Thymus (tissue), 14 donors: ENCODE measurements at places on chromosomes 1 and 21. TPM values are rescaled to one million over a fixed set of nuclear protein-coding genes. Genes with fewer than 3 reads are reported as not detected.

Gene CCDC190
- total RNA-seq, result under 0.01 TPM

Gene BCAN
- total RNA-seq, result 0.24 TPM

Gene ATAD3C
- total RNA-seq, result 0.24 TPM

Gene GPA33
- total RNA-seq, result 2.3 TPM

Gene SLAMF6
- total RNA-seq, result 11.5 TPM

Gene LRRC38
- total RNA-seq, result 0.19 TPM

Gene SLC30A2
- total RNA-seq, result 0.05 TPM

Gene ARHGEF16
- total RNA-seq, result 1.4 TPM

Gene FALEC
- 0.19 TPM for total RNA-seq

- no peak overlapping the region for H3K27ac ChIP-seq
- no peaks in the 10 kb centered on the region for H3K4me1 ChIP-seq
- DNase-seq, result no peak
- no peak overlapping the region for H3K4me3 ChIP-seq
- H3K36me3 ChIP-seq, result no peaks in the 10 kb centered on the region
Observed at GRCh38 chr1:71618766-71619530, 538.1 kb upstream of the ZRANB2 start.

GRCh38 chr1:95582746-95583145 lies 348.7 kb downstream of the RWDD3 start:
- H3K4me1 ChIP-seq, result no peaks in the 10 kb centered on the region
- no peaks in the 10 kb centered on the region for H3K36me3 ChIP-seq
- no peak overlapping the region for H3K4me3 ChIP-seq
- H3K27ac ChIP-seq, result no peak overlapping the region

DNA sequence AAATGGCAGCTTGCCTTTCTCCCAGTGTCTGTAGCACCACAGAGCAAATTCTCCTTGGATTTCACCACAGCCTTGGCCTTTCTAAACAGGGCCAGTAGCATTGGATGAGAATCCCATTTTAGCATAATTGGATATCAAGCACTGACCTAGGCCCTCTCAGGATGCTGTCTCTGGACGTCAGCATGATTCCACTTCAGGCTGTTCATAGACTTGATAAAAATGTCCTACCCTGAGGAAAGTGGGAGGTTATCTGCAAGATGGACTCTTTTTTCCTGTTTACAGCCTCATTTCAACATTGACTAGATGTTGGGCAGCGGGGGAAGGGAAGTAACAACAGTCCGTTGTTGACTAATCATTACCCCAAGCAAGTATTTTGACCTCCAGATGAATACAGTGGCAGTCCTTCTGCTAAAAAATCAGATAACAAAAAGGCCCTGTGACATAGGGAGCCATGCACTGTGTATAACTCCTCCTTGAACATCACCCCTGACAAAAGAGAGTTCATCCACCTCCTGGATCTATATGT lies 5.2 kb downstream of the NPL start:
- no peak overlapping the region for H3K4me3 ChIP-seq
- no peaks in the 10 kb centered on the region for H3K4me1 ChIP-seq
- no peak overlapping the region for H3K27ac ChIP-seq
- H3K27me3 ChIP-seq, result peaks cover 10% of the 10 kb centered on the region
- DNase-seq, result no peak
- no peaks in the 10 kb centered on the region for H3K36me3 ChIP-seq

DNA sequence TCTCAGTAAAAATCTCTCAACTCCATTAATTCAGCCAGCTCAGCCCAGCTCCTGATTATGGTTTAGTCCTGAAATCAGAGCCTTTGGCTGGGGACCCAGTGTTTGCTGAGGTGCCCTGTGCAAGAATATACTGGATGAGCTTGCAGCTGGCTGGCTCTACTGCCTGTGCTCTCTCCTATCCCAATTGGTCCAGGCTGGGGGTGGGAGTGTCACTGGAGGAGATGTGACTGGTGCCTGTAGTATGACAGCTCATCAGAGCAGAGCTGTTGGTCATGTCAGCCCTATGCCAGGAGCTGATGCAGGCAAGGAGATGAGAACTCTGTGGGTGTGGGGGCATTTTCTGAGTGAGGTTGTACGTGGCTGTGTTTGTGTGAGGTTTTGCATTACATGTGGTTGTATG lies 87.0 kb downstream of the TNR start:
- H3K4me3 ChIP-seq, result no peak overlapping the region
- H3K27me3 ChIP-seq, result no peaks in the 10 kb centered on the region
- H3K4me1 ChIP-seq, result no peaks in the 10 kb centered on the region
- no peak overlapping the region for H3K27ac ChIP-seq

DNA sequence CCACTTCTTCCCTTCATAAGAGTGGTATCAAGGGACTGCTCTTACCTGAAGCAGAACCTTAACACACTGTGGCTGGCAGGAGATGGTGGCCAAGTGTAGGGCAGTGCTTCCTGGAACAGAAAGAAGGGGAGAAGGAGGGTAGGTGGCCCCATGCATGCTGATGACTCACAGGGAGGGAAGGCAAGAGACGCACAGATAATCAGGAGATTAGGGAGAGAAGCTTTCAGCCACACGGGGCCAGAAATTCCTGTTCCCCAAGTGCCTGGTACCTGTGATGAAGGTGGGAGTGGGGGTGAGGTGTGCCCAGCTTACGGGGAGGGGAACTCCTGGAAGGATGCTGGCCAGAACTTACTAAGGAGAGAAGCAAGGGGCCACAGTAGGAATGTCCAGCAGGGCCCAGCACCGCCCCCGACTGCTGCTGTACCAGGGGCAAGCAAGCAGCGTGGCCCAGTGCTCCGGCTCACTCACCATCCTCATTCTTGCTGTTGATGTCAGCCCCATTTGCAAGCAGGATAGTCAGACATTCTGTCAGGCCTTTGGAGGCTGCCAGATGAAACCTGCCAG lies 7.7 kb downstream of the ANKRD35 start:
- no peak overlapping the region for H3K27ac ChIP-seq
- peaks cover 21% of the 10 kb centered on the region for H3K27me3 ChIP-seq
- H3K4me3 ChIP-seq, result no peak overlapping the region
- H3K4me1 ChIP-seq, result no peaks in the 10 kb centered on the region
- H3K36me3 ChIP-seq, result no peaks in the 10 kb centered on the region

DNA sequence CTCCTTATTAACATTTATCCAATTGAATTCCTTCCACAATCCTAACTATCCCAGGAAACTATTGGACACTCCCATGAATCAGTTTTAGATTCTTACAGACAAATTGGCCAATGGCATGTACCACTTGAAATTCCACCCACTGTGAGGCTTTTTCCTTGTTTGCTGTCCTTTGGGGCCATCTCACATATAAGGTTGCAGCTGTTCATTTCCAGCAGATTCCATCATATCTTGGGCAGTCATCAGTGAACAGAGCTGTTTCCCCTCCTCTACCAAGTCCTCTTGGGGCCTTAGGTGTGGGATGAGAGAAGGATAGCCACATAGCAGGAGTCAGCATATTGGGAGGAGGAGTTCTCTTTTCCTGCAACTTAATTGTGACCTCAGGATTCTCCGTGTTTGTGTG lies 109.1 kb downstream of the HHAT start:
- H3K27me3 ChIP-seq, result no peaks in the 10 kb centered on the region
- no peaks in the 10 kb centered on the region for H3K4me1 ChIP-seq
- no peak overlapping the region for H3K4me3 ChIP-seq
- no peak overlapping the region for H3K27ac ChIP-seq
- no peak for DNase-seq
- H3K36me3 ChIP-seq, result no peaks in the 10 kb centered on the region

DNA sequence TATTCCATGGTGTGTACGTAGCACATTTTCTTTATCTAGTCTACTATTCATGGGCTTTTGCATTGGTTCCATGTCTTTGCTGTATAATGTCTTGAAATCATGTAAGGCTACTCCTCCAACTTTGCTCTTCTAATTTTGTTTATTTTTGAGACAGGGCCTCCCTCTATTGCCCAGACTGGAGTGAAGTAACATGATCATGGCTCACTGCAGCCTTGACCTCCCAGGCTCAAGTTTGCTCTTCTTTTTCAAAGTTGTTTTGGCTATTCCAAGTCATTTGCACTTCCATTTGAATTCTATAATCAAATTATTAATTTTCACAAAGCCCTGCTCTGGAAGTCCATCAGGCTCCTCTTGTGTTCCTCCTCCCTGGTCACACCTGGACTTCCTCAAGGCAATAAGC lies 90.2 kb upstream of the SGIP1 start:
- no peaks in the 10 kb centered on the region for H3K27me3 ChIP-seq
- peaks cover 15% of the 10 kb centered on the region for H3K4me1 ChIP-seq
- H3K27ac ChIP-seq, result no peak overlapping the region

DNA sequence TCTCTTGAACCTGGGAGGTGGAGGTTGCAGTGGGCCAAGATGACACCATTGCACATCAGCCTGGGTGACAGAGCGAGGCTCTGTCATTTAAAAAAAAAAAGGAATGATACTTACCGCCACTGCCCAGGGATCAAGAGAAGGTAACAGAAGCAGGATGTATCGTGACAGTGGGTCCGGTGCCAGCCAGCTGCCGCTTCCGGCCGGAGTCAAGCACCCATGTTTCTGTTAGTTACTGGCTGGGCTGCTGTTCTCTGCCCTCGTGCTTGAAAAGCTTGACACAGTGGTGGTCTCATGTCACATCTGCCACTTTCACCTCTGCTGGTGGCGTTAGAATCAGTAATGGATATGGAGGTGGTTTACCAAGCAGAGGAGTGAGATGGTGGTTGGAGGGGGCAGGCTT lies 21.0 kb downstream of the IFNGR2 start:
- H3K36me3 ChIP-seq, result peaks cover 36% of the 10 kb centered on the region
- H3K4me1 ChIP-seq, result no peaks in the 10 kb centered on the region
- DNase-seq, result no peak
- no peak overlapping the region for H3K4me3 ChIP-seq
- H3K27me3 ChIP-seq, result no peaks in the 10 kb centered on the region
- no peak overlapping the region for H3K27ac ChIP-seq

- DNase-seq, result no peak
- H3K4me3 ChIP-seq, result no peak overlapping the region
- H3K4me1 ChIP-seq, result peaks cover 2% of the 10 kb centered on the region
Observed at GRCh38 chr1:13830616-13831280, 130.8 kb downstream of the PRDM2 start.

DNA sequence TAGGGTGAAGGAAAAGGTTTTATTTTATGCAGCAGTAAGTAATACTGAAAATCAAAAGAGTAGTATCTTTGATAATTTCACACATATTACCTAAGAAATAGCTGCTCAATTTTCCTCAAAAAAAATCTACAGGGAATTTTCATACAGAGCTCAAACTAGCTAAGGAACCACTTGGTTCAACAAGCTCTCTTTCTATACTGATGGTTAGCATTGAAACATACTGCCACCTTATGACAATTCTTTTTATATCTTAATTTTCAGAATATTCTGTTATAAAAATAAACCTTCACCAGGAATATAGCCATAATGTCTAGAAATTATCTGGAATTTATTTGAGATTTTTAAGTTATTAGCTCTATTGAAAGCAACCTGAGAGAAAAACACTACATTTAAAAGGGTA lies 142.1 kb downstream of the DPYD start:
- no peak for DNase-seq
- no peaks in the 10 kb centered on the region for H3K4me1 ChIP-seq
- H3K27ac ChIP-seq, result no peak overlapping the region
- no peak overlapping the region for H3K4me3 ChIP-seq

GRCh38 chr1:202710070-202711045 lies at the start of gene SYT2:
Gene SYT2 (minus strand): TSS chr1:202710454. CDS start chr1:202605772, 104,682 bp downstream.
- peaks cover 42% of the 10 kb centered on the region for H3K27me3 ChIP-seq
- peaks cover 6% of the 10 kb centered on the region for H3K4me1 ChIP-seq
- H3K4me3 ChIP-seq, result peak within 1 kb of the TSS; percentile 28

DNA sequence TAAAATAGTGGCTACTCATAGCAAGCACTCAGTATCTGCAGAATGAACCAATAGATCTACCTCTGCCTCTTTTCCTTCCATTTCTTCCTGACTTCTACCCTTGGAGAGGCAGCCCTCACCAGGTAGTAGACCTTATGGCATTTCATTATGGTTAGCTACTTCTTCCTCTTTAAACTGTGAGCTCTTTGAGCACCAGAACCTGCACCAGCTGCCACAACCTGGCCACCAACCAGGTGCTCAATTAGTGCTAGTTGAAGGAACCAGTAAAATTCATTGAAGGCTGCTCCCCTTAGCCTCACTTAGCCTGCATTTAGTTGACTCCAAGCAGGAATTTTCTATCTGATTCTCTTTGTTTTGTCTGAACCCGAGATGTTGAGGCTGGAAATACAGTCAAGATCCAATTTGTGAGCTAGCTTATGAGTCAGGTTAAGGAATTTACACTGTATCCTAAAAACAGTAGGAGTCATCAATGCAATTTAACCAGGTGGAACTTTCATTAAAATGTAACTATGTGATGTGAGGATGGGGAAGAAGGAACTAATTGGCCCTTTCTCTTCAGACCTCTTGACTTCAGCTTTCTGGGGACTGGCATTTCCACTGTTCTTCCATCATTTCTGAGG lies 81.5 kb upstream of the UBE2U start:
- H3K36me3 ChIP-seq, result no peaks in the 10 kb centered on the region
- no peak for DNase-seq
- H3K4me3 ChIP-seq, result no peak overlapping the region
- H3K27me3 ChIP-seq, result no peaks in the 10 kb centered on the region

GRCh38 chr21:31235671-31236450 lies 108.2 kb downstream of the TIAM1 start:
- no peaks in the 10 kb centered on the region for H3K27me3 ChIP-seq
- H3K27ac ChIP-seq, result no peak overlapping the region
- H3K36me3 ChIP-seq, result peaks cover 11% of the 10 kb centered on the region
- no peak overlapping the region for H3K4me3 ChIP-seq
- no peaks in the 10 kb centered on the region for H3K4me1 ChIP-seq

DNA sequence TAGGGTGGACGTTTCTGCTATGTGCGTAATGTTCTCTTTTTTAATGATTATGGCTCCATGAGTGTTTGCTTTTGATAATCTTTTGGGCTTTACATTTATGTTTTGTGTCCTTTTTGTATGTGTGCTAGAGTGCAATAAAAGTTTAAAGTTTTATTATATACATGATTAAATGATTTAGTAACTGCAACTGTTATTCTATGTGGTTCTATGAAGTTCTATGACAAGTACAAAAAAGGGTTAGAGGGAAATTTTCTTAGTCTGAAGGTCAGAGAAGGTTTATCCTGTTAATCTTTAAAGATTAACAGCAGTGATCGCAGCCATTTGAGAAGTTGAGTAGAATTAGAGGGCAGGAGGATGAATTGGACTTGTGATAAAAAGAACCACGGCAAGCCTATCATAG lies 386.4 kb upstream of the CHRM3 start:
- H3K4me3 ChIP-seq, result no peak overlapping the region
- no peaks in the 10 kb centered on the region for H3K36me3 ChIP-seq
- no peak for DNase-seq

DNA sequence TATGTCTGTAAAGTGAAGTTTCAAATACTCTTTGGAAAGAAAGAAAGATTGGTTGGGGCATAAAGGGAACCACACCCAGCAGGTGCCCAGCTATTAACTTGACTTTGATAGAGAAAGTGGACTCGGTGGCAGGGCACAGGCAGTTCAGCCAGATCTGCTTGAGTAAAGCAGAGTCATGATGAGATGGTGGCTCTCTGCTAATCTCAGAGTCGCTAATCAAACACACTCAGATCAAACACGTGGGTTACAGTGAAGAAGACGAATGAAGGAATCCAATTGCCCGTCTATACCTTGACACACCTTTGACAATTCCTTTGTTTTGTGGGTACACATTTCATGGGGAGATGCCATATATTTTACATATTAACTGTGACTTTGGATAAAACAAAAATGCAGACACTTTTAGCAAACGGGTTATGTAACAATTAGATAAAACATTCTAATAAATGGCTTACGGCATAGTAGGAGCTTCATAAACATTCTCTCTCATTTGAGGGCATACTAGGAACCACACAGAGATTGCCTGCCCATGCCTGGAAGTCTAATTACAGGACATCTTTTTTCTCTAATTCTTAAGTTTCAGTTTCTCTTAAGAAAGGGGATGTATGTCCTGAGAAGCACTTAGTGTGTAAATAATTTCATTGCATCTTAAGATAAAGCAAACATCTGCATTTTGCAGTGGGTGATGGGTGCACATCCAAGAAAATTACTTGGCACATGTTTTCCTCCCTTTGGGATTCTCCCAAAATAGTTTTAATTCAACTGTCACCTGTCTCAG lies 7.2 kb downstream of the CBR1 start:
- no peaks in the 10 kb centered on the region for H3K36me3 ChIP-seq
- DNase-seq, result no peak
- no peak overlapping the region for H3K4me3 ChIP-seq
- no peak overlapping the region for H3K27ac ChIP-seq
- no peaks in the 10 kb centered on the region for H3K4me1 ChIP-seq
